ENCODE measurements at places on chromosomes 3 and 15.

GRCh38 chr3:119148493-119149180, 2.7 kb downstream of the TEX55 start:
- peak; percentile 19 for DNase-seq

- DNase-seq = no peak
These were observed 124.4 kb downstream of the PTPRG start for GRCh38 chr3:61685755-61686154.

- DNase-seq = no peak
These were observed 1.9 kb downstream of the LEO1 start for GRCh38 chr15:51969728-51970127.

- no peak for DNase-seq
These were observed 72.0 kb upstream of the ADAMTS9 start for GRCh38 chr3:64759811-64760210.

- no peak for DNase-seq
These were observed 15.5 kb downstream of the STIMATE start for GRCh38 chr3:52881871-52882270.

- DNase-seq = no peak
These were observed 842 bp upstream of the U2SURP start for GRCh38 chr3:143000528-143000927.

GRCh38 chr15:93826293-93826692, 405.1 kb upstream of the MCTP2 start:
- DNase-seq = no peak

DNA sequence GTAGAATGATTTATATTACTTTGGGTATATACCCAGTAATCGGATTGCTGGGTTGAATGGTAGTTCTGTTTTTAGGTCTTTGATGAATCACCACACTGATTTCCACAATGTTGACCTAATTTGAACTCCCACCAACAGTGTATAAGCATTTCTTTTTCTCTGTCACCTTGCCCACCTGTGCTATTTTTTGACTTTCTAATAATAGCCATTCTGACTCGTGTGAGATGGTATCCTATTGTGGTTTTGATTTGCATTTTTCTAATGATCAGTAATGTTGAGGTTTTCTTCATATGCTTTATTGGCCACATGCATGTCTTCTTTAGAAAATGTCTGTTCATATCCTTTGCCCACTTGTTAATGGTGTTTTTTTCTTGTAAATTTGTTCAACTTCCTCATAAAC, 340.8 kb downstream of the PLOD2 start:
- peak; percentile 18 for DNase-seq

GRCh38 chr3:53705774-53706173, 140.4 kb downstream of the CHDH start:
- no peak for DNase-seq

DNA sequence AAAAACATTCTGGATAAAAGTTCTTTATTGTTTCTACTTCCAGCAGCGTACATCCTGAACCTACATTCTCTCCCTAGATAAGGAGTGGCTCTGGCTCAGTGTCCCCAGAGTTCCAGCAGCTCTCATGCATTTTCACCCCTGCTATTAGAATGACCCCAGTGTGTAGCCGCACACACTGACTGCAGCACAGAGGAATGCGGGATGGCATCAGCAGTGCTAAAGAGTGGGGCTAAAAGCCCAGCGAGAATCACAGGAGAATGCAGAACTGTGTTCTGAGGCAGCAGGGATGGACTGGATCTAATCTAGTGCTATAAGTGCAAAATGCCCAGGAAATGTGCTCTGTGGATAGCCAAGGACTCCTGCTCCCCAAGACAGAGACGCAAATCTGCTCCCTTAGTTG, 66.4 kb upstream of the TJP1 start:
- no peak for DNase-seq

DNA sequence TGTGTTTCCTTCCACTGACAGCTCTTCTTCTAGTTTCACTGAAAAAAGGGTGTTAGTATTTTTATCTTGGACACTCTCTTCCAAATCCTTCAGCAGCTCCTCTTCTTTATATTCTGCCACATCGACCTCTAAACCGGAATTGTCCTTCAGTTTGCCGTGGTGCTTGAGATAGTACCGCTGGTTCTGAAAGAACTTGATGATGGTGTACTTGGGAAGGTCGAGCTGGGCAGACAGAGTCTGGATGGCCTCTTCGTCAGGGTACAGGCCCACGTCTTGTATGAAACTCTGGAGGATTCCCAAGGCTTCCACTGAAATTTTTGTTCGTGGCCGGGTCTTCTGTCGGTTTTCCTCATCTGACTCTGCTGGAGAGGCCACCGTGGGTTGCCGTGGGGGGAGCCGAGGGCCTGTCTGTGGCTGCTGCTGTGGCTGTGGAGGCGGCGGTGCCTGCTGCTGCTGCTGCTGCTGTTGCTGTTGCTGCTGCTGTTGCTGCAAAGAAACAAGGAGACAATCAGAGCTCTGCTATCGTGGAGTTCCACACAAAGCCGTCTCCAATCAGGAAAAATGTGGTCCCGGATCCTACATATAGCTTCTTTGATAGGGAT, 75.8 kb downstream of the SATB1 start:
- no peak for DNase-seq

DNA sequence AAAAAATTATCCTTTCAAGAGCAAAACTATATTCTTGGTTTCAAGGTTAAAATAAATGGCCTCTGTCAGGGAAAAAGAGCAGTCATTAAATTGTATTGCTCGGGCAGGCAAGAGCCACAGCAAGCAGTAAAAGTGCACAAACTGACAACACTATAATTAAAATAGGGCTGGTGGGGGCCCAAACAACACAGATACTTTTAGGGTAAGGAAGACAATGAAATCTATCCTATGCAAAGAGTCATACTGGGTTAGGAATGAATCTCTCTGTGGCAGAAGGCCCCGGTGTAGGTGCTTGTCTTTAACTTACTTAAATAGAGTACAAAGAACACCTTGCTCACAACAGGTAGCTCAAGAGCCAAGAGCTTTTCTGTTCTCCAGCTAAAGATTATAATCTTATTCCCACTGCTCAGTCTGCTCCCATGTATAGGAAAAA, 94.7 kb downstream of the DLG1 start:
- DNase-seq = no peak

- no peak for DNase-seq
These were observed 250.3 kb downstream of the POLQ start for GRCh38 chr3:121295452-121295851.

DNA sequence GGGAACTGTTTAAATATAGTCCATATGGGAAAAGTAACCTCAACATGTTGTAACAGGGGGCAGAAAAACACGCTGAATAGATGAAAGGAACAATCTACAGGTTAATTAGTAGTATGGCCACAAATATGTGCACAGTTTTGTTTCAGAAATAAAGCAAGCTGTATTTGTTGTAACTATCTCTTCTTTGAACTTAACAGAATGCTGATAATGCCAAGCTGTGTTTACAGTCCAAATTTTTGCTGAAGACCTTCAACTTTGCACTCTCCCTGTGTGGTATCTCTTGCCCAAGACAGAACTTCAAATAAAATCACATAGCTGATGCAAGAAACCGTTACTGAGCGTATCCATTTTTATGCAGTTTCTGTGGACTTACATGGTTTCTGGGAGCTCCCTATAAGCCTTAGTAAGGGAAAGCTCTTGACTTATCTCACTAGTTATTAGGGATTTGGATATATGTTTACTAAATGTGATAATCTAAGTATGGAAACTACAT, 425.4 kb upstream of the TPRG1 start:
- no peak for DNase-seq

GRCh38 chr15:92907896-92908712, 8.0 kb downstream of the CHD2 start:
- peak; percentile 72 for DNase-seq

- DNase-seq = no peak
These were observed 131.0 kb upstream of the CBLB start for GRCh38 chr3:105999856-106000255.

DNA sequence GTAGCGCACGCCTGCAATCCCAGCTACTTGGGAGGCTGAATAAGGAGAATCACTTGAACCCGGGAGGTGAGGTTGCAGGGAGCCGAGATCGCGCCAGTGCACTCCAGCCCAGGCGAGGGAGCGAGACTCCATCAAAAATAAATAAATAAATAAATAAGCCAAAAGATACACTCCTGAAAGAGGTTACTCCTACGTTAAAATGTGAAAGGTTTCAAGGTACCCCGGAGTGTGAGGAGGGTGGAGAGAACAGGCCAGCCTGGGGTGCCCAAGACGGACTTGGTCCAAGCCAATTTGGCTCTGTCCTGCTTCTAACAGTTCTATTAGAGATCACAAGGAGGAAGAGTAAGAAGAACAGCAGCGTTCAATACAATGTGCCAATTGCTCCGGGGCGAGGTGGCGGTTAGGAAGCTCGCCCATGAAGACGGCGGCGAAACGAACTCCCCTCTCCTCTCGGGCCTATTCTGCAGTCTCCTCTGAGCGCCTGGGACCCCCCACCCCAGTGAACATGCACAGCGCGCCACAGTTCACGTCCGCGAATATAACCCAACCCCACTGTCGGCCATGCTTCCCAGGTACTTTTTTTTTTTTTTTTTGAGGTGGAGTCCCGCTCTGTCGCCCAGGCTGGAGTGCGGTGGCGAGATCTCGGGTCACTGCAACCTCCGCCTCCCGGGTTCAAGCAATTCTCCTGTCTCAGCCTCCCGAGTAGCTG, 942 bp downstream of the ELP6 start:
- no peak for DNase-seq

GRCh38 chr15:80970018-80970657, 19.5 kb downstream of the MESD start:
- DNase-seq = no peak

- no peak for DNase-seq
These were observed 4.3 kb upstream of the AP4E1 start for GRCh38 chr15:50904211-50904610.

DNA sequence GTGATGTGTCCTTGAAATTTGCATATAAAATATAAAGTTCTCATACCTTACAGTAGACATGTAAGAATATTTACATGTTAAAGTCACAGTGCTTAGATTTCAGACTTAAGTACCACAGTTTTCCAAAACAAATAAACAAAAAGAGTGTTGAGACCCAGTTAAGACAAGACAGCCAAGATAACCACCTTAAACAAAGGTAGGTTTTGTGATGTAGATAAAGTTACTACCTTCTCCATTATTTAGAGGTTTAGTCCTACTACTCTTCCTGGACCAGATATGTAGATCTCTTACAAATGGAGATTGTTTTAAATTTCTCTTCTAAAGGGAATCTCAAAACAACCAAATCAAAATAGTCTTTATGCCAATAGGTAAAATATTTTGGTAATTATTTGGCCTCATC, 15.7 kb downstream of the OR5H15 start:
- no peak for DNase-seq

DNA sequence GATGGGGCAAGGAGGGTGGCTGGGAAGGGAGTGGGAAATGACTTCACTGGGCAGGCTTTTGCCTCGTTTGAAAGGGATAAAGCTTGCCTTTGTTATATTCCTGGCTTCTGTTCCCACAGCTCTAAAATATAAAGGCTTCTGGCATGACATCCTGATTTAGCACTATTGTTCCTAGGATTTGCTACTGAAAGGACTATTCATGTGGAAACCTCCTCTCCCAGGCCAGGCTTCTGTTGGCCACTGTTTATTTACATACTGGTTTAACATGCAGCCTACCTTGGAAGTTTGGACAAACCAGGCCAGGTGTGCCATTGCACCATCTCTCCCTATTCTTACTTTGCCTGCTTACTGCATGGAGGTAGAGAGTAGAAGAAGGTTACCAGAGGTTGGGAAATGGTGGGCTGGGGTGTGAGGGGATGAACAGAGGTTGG, 2.4 kb upstream of the LMCD1 start:
- DNase-seq = no peak

- DNase-seq = no peak
These were observed 31.0 kb downstream of the IQCB1 start for GRCh38 chr3:121803771-121804320.

DNA sequence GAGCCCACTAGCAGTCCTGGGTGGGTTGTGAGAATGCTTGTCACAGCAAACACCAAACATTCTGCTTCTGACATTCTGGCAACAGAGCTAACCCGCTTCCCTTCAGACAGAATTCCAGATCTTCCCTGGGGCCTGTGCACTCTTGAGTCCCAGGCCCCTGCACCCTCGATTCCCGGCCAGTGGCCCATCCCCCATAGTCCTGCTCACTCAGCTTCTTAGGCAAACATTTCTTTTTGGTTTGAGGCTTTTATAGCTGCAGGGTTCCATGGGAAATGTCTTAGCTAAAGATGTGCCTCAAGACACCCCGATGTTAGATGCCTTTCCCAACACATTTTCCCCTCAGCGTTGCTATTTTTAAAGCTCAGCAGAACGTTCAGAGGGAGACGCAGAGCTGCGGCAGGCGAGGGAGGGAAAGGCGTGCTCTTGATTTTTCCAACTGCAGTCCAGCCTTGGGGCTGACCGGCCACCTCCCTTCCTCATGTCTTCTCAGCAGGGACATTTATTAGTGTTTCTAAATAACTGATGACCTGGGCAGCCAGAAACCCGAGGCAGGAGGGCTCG, 35.2 kb downstream of the ABTB1 start:
- DNase-seq = no peak

GRCh38 chr3:150409512-150410310, 1.6 kb downstream of the TSC22D2 start:
- no peak for DNase-seq

DNA sequence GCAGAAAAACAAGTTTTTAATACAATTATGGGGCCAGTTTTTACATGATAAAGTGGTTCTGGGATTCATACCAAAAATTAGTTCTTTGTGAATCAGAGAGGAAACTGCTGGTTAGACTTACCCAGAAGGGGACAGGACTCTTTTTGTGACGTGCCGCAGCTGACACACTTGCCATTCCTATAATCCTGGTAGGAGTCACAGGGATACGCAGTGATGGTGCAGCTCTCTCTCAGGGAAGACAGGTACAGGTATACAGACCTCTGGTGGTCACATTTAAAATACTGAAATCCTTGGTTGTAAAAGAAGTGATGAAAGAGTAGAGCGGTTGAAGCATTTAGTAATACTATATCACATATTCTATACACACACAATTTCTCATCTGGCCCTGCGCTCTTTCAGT, 20.2 kb upstream of the TMEM41A start:
- DNase-seq = no peak

GRCh38 chr3:10757021-10757820, 58.8 kb upstream of the SLC6A11 start:
- no peak for DNase-seq

DNA sequence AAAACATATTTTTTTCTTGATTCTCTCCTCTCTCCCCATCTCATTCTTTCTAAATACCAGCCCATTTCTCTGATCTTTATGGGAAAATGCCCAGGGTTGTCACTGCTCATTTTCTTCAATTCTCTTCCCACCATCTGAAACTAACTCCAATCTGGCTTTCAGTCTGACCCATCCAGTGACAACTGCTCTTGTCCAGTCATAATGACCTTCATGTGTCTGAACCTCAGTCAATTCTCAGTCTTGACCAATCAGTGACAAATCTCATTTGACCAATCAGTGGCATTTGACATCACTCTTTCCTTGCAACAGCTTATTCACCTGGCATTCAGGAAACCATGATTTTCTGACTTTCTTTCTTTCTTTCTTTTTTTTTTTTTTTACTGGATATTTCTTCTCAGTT, 15.1 kb downstream of the VEPH1 start:
- DNase-seq = no peak

All from fibroblast of skin of left biceps (primary cell).